NCI-H2171 (cell line): ENCODE measurements at places on chromosomes 16 and 17.

GRCh38 chr17:51703361-51704341, 443.3 kb downstream of the UTP18 start:
- DNase-seq = no peak

- DNase-seq = no peak
These were observed 542.1 kb downstream of the XYLT1 start for GRCh38 chr16:16928532-16929109.

GRCh38 chr16:57475711-57476339, 10.5 kb downstream of the DOK4 start:
- DNase-seq = no peak

DNA sequence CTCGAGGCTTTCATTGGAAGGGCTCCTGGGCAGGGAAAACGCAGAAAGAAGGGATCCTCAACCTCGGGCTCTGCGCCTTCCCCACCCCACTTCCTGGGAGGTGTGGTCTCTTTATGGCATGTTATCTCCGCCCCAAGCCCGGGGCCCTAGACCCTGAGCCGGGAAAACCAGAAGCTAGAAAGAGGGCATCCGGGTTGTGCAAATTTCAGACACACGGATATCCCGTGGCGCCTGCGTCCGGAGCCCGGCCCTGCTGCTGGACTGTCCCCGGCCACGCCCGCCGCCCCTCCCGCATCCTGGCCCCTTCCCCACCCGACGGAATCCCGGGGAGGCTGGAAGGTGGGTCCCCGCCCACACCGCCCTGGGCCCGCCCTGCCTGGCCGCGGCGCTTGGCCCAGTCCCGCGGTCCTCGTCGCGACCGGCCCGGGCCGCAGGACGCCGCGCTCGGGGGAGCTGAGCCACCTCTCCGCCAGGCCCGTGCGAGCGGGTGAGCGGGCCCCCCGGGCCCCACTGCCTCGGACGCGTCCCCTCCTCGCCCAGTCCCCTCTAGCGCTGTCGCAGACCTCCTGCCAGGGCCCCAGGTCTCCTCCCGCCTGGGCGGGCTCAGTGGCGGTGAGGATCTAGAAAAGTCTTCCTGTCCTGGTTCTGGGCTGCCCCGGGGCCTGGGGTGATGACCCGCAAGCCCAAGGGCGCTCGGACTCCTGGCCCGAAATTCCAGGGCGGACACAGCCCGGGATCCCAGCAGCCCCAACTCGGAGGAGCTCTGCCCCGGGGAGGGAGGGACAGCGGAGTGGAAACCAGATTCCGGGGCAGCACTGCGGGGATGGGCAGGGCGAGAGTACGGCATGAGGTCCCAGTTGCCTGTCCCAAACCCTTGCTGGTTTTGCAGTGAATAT, at the start of gene SLC16A5:
Gene SLC16A5 (plus strand): TSS at position 397 of the 896 bp plus-strand sequence. CDS start 5,683 bp downstream, outside the sequence.
- no peak for DNase-seq

DNA sequence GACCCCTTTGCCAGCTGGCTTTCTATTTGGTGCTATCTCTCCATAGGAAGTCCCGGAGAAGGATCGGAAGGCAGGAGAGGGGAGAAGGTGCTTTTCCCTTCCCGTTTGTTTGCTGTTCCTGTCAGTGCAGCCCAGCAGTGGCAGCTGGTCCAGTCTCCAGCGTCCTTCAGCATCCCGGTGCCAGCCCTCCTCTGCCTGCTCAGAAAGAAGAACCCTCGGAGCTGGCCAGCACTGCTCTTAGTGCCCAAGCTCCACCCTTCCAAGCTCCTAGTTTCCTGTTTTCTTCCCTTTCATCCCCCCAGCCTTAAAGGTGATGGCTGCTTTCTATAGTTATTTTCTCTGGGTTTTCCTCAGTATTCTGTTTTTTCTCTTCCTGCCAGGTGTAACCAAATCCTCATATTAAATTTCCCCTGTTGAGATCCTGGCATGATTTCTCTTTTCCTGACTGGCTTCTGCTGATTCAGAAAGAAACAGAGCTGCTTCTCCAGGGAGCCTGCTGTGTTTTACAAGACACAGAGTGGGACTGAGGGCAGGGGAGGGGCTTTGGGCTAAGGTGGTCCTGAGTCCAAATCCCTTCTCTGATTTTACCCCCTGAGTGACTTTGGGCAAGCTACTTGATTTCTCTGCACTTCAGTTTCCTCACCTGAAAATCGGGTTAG, 186.8 kb downstream of the COPRS start:
- DNase-seq = no peak

DNA sequence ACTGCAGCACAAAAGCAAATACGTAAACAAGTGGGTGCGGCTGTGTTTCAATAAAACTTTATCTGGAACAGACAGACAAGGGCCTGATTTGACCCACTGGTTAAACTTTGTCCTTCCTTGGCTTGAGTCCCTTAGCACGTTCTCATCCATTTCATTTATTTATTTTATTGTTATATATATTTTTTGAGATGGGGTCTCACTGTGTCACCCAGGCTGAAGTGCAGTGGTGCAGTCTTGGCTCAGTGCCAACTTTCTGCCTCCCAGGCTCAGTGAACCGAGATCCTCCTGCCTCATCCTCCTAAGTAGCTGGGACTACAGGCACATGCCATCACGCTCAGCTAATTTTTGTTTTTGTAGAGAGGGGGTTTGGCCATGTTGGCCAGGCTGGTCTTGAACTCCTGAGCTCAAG, 64.3 kb downstream of the MYH11 start:
- no peak for DNase-seq

DNA sequence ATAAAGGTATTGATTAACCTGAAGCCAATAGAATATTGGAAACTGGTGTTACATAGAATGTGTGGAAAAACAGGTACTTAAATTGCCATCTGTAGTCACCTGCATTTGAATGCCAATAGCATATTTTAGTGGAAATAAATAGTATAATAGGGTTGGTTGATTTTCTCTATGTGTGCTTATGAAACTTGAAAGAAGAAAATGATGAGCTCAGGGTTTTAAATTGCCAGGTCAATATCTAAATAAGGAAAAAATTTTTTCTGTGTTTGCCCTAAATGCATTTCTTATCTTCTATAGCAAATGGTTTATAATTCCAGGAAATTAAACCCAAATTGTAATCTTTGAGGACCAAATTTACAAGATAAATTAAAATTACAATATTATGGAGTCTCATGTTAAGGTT, 626.6 kb downstream of the CDH8 start:
- no peak for DNase-seq

- DNase-seq = no peak
These were observed 12.5 kb downstream of the TRPV3 start for GRCh38 chr17:3545151-3545550.

- no peak for DNase-seq
These were observed 99.2 kb downstream of the SPACA3 start for GRCh38 chr17:33090806-33091205.
